C1 segment of cervical spinal cord (tissue), 14 donors: ENCODE measurements at places on chromosomes 4 and X.

DNA sequence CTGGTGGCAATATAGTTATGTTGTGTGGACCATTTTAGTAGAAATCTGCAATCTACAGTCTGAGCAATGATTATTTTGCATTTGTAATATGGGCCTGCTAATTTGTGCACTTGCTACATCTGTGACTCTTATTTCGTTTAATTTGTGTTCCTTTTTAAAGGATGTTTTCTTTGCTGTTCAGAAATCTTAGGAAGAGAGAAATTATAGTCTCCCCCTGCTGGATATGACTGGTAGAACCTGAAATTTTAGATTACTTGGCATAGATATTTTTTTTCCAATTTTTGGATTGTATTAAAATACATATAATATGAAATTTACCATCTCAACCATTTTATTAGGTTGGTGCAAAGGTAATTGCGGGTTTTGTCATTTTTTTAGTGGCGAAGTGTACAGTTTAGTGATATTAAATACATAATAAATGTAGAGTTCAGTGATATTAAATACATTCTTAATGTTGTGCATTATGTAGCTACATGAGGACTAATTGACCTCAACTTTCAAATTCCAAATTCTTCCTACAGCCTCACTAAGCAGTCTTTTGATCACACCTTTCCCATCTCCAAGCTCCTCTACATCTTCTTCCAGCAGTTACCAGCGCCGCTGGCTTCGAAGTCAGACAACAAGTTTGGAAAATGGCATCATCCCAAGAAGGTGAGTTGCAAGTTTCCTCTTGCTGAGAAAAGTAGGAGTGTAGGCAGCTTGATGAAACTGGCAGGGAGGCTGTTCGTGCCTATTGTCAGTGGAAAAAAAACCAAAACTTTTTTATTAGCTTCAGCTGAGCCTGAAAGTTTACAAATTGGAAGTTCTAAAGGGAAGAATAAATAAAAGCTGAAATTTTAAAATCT is 82.2 kb downstream of the FNIP2 start:
- no peak for DNase-seq

- no peak for DNase-seq
Measured at GRCh38 chrX:8345473-8345872, 119.2 kb upstream of the VCX3B start.

DNA sequence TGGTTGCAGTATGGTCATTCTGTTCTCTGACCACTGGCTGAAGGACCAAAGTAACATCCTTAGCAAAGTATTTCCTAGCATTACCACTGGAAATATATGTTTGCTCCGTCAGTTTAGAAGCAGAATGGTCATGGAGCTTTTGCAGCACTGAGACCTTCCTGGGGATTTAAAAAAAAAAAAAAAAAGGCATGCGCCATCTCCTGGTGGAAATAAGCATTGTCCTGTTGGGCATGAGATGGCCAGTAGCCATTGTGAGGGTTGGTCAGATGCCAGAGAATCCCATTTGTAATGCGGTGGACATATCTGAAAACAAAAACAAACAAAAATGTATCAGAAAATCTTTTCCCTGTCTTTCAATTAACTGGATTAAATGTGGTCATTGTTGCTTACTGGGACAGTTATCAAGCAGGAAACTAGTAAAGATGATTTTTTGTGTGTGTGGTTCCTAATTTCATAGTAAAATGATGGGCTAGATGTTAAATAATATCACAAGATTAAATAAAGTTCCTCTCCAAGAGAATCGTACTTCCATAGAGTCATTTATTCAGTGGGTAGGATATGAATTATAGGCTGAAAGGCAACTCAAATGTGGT is 139.6 kb downstream of the SOWAHB start:
- DNase-seq: peak; percentile 28

DNA sequence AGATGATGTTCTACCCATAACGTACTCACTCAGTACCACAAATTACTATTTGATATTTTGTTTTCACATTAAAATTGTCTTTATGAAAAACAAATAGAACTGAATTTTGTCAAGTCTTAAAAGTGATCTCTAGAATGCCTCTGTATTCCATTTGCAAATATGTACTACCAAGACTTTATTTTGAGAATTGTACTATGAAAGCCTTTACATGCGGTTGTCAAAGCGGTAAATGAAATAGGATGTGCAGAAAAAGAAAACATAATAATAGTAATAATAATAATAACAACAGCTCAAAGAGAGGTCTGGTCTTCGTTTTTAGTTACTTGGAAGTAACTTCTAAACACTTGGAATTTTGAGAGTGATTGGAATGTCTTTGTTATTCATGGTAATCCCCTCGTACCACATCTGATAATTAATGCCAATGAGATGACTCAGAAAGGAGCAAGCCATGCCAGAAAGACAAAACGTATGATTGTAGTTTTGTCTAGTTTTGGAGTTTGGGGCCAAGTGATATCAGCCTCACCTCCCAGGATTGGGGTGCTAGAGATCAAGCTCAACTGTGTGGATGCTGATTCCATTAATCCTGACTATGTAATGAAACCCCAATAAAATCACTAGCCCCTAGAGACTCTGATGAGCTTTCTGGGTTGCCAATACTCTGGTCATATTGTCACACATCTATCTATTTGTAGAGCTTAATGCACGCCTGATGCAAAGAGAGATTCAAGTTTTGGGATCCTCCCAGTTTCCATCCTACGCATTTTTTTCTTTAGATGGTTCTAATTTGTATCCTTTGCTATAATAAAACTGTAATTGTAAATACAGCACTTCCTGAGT is 20.2 kb upstream of the CTSO start:
- no peak for DNase-seq

DNA sequence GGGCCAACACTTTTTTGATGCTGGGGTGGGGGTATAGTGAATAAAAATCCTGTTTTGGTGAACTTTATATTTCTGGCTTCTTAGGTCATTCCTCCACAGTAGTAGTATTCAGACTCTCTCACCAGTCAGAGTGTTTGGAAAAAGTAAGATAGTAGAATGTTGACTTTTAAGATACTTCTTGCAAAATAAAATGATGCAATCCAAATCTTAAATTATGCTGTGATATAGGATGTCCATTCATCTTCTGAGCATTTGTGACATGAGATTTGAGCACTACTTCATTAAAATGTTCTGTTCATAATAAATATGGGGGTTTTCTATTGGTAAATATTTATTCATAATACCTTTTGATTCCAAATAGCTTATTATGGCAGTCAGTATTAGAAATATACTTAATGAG is 70.1 kb downstream of the BMP2K start:
- no peak for DNase-seq

DNA sequence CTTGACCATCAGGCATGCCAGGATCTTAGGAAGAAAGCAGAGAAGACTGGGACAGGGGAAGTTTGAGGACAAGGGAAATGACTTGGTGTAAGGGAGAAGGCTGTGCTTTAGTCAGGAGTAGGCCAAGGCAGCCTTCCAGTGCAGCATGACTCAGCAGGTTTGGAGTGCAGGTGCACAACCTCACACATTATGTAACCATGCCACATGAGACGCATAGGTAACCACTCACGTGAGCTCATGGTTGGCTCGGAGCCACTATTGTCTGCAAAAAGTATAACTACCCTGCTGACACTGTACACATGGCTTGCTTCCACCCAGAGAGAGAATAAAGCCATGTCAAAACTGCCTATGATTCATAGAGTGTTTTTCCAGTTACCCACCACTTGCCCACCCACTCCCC is 715.9 kb downstream of the SMARCA1 start:
- no peak for DNase-seq

DNA sequence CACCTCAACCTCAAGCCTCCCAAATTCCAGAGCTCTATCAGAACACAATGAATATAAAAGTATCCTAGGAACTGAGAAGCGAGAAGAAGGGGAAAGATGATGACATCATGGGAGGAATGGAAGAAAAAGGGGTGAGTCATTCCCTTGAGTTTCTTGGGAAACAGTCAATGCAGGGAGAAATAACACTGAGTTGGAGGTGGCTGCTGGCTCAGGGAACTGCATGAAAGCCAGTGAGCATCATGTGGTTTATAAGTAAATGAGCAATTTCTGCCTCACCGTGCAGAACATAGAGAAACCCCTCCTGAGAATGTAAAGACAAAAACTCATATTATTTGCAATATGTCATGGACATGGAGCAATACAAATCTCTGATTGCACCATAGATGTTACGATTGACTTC is 73.3 kb downstream of the SHOX start:
- no peak for DNase-seq

DNA sequence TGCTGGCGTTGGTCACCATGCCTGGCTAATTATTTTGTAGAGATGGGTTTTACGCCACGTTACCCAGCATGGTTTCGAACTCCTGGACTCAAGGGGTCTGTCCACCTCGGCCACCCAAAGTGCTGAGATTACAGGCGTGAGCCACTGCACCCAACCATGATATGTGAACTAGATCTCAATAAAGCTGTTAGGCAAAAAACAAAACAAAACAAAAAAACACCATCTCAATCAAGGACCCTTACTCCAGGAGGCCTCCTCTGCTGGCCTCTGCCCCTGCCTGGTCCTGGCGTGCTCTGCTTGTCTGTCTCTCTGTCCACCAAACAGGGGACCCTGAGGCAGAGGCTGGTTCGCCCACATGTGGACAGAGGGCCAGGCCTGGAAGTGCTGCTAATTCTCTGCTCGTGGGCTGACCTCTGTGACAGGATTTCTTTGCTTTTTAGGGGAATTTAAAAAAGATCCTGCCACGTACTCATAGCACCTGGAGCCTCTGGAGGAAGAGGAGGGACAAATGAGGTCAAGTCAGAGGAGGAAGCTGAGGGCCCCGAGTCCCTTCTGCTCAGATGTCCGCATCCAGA is 32.7 kb upstream of the WFS1 start:
- no peak for DNase-seq
